ENCODE measurements at places on chromosomes 11 and 22. TPM values are rescaled to one million over a fixed set of nuclear protein-coding genes. Genes with fewer than 3 reads are reported as not detected.
A peak's percentile ranks its signal among the peaks of the same experiment; 100 is the strongest.

DNA sequence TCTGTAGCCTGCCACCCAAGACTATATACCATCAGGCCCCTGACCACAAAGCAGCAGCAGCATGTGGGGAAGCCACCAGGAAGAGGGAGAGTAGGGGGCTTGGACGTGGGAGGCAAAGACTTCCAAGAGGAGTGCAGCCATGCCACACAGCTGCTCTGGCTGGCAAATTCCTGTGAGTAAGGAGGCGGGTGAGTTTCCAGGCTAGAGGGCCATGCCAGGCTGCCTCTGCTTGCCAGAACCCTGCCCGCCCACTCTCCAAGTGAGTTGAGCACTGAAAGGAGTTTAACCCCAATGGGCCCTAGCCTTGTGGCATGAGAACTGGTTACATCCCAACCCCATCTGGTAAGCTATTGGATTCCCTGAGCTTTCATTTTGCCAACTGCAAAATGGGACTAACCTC, 4.7 kb upstream of the DGAT2 start:
- DNase-seq: no peak

DNA sequence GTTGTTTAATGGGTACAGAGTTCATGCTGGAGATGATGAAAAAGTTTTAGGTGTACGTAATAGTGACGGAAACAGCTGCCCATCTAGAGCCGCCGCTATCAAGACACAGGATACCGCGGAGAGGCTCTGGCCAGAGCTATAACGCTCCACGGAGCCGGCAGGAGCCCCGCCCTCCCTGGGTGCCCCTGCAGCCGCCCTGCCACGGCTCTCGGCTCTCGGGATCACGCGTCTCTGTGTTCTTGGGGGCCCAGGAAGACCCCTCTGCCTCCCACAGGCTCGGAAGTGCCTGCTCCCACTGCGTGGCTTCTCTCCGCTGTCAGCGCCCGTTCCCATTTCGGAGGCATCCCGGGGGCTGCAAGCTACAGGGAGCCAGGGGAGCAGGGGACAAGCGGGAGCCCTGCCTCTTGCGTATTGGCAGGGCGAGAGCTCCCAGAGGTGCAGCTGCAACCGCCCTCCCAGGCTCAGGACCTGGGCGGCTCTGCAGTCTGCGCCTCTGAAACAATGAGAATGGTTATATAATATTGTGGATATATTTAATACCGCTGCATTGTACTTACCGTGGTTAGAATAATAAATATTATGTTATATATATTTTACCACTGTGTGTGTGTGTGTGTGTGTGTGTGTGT, 13.7 kb downstream of the GLYATL2 start:
- no peak for DNase-seq

DNA sequence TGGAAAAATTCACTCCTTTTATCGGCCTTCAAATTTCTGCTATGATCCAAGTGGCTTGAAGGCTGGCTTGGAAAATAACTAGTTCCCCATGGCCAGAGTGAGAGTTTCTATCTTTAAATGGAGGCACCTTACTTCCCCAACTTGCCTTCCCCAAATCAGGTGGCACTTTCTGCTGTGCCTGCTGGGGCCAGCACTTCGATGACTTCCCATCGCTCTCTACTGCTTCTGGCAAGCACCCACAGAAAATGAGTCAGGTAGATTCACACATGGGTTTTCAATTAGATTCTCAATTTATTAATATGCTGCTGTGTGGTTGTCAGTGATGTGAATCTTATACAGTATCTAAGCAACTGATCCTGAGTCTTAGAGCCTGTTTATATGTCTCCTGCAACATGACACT, 398.8 kb upstream of the RAG2 start:
- no peak for DNase-seq

DNA sequence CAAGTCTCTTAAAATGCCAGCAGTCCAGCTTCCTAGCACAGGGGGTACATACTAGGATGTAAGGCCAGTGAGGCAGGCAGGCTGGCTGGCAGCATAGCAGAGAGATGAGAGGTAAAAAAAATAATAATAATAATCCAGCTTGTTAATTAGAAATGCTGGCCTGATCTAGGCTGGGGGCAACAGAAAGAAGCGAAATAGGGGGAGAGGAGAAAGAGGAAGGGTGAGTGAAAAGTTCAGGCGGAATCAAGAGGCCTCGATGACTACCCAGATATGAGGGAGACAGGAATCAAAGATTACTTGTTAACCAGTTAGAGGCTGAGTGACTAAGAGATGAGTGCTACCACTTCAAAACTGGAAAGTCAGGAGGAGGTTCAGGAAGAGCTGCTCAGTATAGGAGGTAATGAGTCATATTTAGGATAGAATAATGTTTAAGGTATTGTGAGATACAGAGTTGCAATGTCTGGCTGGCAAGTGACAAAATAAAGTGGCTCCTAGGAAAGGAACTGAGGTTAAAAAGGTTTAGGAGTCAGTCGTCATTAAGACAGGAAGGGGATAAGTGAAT, 2.8 kb downstream of the ALKBH8 start:
- peak; percentile 54 for DNase-seq

DNA sequence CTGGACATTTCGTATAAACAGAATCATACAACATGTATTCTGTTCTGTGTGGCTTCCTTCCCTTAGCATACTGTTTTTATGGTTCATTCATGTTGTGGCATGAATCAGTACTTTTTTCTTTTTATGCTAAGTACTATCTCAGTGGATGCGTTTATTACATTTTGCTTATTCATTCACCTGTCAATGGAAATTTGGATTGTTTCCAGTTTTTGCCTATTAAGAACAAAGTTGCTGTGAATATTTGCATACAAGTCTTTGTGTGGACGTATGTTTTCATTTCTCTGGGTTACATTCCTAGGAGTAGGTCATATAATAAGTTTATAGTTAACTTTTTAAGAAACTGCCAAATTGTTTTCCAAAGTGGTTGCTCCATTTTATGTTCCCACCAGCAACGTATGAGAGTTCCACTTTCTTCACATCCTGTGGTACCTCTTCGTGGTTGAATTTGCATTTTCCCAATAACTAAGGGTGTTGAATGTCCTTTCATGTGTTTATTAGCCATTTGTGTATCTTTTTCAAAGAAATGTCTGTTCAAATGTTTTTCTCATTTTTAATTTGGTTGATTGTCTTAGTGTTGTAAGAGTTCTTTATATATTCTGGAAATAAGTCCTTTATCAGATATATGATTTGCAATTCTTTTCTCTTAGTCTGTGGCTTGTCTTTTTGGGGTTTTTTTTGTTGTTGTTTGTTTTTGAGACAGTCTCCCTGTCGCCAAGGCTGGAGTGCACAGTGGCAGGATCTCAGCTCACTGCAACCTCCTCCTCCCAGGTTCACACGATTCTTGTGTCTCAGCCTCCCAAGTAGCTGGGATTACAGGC, 46.0 kb upstream of the MICAL2 start:
- DNase-seq: no peak

GRCh38 chr11:62544581-62545436, 1.8 kb downstream of the AHNAK start:
- no peak for DNase-seq

DNA sequence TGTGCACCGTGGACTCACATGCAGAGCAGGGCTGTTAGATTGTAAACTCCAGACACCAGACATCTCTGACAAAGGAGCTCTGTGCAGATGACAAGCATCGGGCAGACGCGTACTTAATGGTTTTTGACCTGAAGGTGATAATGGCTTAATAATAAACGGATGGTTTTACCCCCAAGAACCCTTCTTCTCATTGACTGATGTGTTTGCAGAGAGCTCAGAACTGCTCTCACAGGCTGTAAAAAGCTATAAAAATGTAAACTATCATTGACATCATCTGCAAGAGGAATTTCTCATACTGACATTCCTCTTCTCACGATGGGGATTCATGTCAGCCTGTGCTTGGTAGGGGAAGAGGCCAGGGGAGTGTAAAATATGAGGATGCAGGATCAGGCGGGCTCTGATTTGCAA, 8.6 kb upstream of the ARHGAP8 start:
- no peak for DNase-seq

- DNase-seq: no peak
These were observed 35.0 kb downstream of the CWC15 start for GRCh38 chr11:94938095-94939055.

- no peak for DNase-seq
These were observed 7.1 kb upstream of the MUC15 start for GRCh38 chr11:26578998-26579661.

GRCh38 chr11:10305262-10305963, 540 bp downstream of the ADM start:
- no peak for DNase-seq

DNA sequence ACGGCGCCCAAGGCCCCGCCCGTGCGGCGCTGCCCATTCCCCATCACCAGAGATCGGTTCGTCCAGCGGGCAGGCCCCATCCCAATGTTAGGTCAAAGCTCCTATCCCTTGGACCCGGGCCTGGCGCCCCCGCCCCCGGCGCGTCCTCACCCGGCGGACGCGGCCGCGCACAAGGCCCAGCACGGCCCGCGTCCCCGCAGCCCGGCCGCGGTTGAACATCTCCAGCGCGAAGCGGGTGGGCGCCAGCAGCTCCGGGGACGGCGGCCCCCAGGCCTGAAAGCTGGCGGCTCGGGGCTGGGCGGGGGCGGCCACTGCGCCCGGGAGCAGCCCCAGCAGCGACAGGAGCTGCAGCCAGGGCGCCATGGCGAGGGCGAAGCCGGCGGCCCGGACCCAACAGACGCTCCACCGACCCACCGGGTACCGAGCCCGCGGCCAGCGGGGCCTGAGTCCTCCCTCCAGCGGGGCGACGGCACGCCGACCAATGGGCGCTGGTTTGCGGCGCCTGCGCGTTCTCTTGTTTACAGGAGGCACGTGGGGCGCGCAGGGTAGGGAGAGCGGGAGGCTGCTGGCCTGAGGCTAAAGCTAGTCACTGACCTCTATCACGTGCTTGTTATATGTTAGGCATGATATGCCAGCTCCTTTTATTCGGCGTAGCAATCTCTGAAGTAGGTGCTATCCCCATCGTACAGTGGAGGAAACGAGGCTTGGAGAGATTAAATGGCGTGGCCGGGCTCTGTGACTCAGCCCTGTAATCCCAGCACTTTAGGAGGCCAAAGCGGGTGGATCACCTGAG, at the start of gene CTSF:
TSS of gene CTSF (minus strand) at position 483 of the 793 bp plus-strand sequence. CDS start at position 363, 120 bp downstream.
- no peak for DNase-seq

FBLN1 gene
- total RNA-seq: 6.6 TPM

UEVLD gene
- total RNA-seq: 23.6 TPM

DCDC1 gene
- total RNA-seq: not detected

INS gene
- not detected for total RNA-seq

Measured in glomerular endothelial cell (primary cell).